ENCODE measurements at places on chromosomes 12 and 14.

DNA sequence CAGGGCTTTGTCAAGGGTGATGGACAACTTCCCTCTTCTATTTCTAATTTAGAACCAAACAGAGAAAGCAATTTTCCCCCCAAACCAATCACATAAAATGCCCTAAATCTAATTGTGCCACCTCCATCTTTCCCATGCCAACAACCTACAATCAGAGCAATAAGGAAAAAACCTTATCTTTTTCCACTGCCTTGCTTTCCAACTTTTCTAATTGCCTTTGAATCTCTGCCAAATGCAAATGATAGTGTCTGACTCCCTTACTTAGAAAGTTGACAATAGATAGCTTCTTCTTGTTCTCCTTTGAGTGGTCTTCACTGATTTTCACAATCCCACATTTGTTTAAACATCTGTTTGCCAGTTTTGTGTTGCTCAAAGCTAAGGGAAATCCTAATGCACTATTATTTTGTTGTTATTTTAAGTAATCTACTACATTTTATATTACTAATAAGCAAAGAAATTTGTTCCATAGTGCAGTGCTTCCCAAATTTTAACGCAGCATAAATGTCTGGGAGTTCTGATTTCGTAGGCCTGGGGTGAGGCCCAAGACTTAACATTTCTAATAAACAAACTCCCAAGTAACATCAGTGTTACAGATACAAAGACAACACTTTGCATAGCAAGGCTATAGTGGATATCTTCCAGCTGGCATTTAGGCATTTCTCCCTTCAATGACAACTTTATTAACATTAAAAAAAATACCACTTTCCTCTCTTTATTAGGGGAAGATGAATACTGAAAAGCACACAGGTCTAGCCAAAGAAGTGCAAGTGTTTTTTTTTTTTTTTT lies 696.3 kb upstream of the USP15 start:
- DNase-seq: no peak

- no peak for DNase-seq
Measured at GRCh38 chr12:113236539-113237399, 15.5 kb downstream of the TPCN1 start.

GRCh38 chr14:22630486-22630885 lies 13.7 kb downstream of the OR6J1 start:
- no peak for DNase-seq

- peak; percentile 80 for DNase-seq
Measured at GRCh38 chr12:124804011-124804621, 59.5 kb downstream of the SCARB1 start.

- DNase-seq: no peak
Measured at GRCh38 chr12:80977346-80977745, 39.6 kb upstream of the LIN7A start.

DNA sequence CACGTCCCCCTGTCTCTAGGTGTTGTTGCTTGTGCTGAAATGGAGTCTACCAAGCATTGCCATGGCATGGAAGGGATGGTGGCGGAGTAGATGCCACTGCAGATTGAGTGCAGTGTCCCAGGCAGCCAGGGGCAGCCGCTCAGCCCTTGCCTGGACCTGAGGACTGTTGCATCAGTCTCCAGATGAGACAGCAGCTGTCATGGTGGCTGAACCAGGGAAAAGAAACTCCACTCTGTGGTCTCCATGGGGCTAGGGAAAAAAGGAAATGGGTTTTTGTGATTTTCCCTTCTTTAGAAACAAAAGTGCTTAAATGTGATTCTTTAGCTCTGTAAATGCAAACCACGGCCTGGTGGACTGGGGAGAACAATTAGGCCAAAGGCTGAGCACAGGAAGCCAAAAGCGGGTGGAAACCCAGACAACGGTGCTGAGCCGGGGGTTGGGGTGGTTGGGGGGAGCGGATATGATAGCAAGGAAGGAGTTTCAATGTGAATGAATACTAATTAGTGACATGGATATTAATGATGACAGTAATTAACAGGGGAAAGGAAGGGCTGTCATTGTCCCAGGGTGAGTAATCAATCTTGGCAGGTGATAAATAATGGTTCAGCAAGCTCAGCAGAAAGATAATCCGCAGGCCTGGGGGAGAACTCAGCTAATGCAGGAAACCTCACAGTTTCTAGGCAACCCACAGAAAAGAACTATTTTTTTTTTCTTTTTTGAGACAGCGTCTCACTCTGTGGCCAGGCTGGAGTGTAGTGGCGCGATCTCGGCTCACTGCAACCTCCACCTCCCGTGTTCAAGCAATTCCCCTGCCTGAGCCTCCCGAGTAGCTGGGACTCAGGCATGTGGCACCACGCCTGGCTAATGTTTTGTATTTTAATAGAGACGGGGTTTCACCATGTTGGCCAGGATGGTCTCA lies 442.6 kb downstream of the DPF3 start:
- peak; percentile 65 for DNase-seq

DNA sequence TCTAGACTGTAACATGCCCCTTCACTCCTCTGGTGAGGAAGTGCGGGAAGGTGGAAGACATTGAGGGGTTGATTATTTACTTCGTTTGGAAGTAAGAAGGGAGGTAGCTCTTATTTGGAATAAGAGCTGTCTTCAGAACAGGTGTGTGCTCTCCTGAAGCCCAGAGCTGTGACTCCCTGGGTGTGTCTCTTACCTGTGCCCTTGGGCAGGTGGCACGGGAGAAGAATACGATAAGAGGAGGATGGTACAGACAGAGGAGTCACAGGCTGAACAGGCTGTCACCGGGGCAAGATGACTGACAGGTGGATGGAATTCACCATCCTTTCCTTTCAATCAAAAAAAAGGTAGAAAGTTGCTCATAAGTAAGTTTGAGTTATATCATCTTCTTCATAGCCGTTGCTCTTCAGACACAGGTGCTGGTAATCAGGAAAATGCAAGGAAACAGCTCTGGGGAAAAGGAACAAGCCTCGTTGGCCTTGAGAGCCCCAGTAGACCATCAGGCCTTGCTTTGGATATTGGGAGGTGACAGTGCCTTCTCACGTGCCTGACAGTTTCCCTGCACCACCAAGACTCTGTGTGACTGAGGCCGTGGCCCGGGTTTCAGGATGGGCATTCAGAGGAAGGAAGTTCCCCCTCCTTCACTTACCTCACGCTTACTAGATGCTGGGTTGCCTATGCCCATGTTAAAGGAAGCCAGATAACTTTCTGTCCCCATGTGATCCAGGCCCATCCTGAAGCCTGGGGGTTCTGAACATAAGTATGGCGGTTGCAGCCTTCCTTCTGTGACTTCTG lies 120.4 kb downstream of the ETV6 start:
- DNase-seq: no peak

- DNase-seq: no peak
Measured at GRCh38 chr12:1425396-1425729, 169.0 kb downstream of the FBXL14 start.

- DNase-seq: no peak
Measured at GRCh38 chr14:38252066-38252710, 3.7 kb downstream of the CLEC14A start.

DNA sequence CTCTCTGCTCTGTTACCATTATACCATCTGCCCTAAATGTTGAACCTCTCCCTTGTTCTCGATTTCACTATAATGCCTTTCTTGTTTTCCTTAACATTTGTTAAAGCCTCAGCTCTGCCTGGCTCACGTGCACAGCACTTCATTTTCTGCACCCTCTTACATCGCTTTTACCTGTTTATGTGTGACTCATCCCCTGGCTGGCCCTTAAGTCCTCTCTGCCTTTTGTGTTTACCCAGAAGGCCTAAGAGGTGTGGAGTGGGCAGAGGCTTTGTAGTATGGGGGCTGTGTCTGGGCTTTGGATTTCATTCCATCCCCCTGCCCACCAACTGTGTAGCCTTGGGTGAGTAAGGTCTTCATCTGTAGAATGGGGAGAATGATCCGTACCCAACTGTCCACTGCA lies 36.5 kb downstream of the UBE3B start:
- DNase-seq: no peak

GRCh38 chr12:4562034-4562657 lies at the start of gene DYRK4:
Gene DYRK4 (plus strand): TSS chr12:4562208. CDS start chr12:4562246, 38 bp downstream.
- DNase-seq: peak; percentile 62

DNA sequence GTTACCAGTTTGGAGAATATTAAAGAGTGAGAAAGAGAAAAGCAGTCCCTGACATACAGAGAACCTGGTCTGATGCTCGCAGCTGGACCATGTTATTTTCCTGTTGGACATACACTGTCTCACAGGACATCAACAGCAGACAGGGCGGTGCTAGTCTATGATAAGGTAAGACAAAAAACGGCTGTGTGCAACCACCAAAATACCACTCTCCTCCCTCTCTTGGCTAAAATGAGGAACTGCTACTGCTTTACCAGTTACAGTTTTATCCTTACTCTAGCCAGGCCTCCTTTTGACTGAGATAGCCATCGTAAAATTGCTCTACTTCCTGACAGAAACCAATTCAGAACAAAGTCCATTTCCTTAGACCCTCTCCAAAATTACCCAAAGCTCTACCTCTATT lies 47.0 kb upstream of the ERGIC2 start:
- peak; percentile 7 for DNase-seq

GRCh38 chr12:63348556-63348955 lies 197.6 kb upstream of the AVPR1A start:
- DNase-seq: no peak

DNA sequence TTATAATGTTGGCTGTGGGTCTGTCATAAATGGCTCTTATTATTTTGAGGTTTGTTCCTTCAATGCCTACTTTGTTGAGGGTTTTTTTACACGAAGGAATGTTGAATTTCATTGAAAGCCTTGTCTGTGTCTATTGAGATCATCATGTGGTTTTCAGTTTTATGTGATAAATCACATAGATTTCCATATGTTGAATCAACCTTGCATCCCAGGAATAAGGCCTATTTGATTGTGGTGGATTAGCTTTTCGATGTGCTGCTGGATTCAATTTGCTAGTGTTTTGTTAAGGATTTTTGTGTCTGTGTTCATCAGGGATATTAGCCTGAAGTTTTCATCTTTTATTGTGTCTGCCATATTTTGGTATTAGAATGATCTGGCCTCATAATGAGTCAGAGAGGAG lies 27.6 kb downstream of the SLC2A13 start:
- no peak for DNase-seq

- no peak for DNase-seq
Measured at GRCh38 chr12:6312529-6313325, 2.2 kb downstream of the PLEKHG6 start.

DNA sequence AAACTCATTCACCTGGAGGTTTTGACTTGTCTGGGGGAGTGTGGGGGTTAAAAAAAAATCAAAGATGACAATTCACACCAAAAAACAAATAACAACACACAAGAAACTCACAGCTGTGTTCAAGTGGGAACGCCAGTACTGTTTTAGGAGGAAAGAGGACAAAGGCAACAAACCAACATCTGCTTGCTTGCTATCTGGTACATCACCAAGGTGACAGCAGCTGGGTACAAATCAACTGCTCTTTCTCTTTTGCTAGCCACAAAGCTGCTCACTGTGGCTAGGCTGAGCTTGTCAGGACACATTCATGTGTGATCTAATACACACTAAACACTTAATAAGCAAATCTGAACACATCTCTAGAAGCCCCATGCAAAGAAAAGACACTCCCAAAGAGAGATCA lies 128.0 kb upstream of the RAP1B start:
- DNase-seq: no peak

DNA sequence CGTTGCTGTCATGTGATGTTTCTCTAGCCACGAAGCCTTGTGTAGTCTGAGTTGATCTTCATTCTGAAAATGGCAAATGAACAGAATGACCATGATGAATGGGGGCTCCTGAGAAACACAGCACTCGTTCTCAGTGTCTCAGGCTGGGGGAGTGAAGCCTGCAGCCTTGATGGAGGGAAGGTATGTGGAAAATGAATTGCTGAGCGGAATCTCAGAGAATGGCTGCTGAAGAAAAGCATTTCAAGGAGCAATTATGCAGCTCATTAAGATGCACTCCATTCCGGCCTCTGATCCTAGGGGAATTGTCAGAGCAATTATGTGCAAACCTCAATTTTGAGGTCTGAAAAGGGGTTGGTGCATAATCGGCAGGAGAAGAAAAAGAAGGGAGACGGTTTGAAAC lies 167.1 kb downstream of the CHST11 start:
- DNase-seq: no peak

- peak; percentile 50 for DNase-seq
Measured at GRCh38 chr12:47032644-47033043, 46.8 kb upstream of the PCED1B start.

DNA sequence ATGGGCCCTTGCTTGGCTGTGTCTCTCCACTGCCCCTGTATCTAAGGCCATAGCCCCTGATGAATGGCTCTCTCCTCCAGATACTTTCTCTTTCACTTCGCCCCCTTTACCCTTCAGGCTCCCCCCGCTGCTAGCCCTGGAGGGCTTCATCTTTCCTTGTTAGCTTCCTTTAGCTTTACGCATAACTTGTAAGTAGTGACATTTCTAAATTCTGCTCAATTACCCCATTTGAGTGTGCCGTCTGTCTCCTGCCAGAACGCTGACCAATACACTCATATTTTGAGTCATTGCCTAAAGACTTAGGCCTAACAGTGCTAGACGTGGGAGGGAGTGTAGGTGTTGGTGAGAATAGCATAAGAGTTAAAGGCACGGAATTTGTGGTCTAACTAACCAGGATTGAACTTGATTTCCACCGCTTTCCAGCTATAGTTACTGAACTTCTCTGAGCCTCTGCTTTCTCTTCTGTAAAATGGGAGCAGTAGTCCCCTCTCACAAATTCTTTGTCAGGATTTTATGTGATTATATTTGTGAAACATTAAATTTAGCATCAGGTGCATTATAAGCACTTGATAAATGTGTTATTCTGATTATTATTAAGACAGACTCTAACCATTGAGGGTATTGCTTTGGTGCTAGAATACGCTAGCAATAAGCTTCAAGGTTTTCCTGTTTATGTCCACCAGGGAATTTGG lies 129.3 kb downstream of the ZFP36L1 start:
- no peak for DNase-seq

GRCh38 chr12:5201554-5202218 lies 158.0 kb downstream of the KCNA5 start:
- peak; percentile 92 for DNase-seq

DNA sequence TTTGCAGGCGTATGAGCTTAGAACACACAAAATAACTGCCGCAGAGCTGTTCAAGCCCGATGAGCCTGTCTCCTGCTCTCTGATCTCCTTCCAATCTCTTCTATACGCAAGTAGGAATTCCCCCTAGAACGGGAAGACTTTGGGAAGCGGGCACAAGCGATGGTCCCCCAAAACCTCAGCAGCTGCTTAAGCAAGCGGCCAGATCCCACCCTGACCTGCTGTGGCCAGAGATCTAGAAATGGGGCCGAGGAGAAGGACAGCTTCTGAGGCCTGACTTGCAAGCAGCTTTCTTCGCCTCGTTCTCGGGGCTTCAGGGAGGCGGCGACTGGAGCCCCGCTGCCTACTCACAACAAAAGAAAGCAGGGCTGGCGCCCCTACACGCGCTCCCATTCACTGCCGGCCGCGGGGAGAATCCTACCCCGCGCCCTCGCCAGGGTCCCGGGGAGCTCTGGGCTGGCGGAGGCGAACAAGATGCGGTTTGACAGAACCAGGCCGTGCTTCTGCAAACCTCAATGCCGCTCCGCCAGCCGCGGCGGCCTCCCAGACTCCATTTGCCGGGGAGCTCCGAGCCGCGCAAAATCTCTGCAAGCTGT lies 922 bp downstream of the TBX5 start:
- no peak for DNase-seq

- peak; percentile 80 for DNase-seq
Measured at GRCh38 chr14:21098076-21098891, at the start of gene ZNF219. Gene ZNF219 (minus strand): TSS chr14:21098655. CDS start chr14:21093591, 5,064 bp downstream.

Measured in NCI-H82 (cell line).